ENCODE measurements at places on chromosomes 5 and 9. TPM values are rescaled to one million over a fixed set of nuclear protein-coding genes. Genes with fewer than 3 reads are reported as not detected.

The SLC23A1 gene
- not detected for polyA plus RNA-seq

The PCDHA11 gene
- not detected for polyA plus RNA-seq

The TUSC1 gene
- polyA plus RNA-seq = 13.1 TPM

The PLPPR1 gene
- not detected for polyA plus RNA-seq

- DNase-seq = no peak
Measured at GRCh38 chr5:13524936-13525335, 419.6 kb downstream of the DNAH5 start.

DNA sequence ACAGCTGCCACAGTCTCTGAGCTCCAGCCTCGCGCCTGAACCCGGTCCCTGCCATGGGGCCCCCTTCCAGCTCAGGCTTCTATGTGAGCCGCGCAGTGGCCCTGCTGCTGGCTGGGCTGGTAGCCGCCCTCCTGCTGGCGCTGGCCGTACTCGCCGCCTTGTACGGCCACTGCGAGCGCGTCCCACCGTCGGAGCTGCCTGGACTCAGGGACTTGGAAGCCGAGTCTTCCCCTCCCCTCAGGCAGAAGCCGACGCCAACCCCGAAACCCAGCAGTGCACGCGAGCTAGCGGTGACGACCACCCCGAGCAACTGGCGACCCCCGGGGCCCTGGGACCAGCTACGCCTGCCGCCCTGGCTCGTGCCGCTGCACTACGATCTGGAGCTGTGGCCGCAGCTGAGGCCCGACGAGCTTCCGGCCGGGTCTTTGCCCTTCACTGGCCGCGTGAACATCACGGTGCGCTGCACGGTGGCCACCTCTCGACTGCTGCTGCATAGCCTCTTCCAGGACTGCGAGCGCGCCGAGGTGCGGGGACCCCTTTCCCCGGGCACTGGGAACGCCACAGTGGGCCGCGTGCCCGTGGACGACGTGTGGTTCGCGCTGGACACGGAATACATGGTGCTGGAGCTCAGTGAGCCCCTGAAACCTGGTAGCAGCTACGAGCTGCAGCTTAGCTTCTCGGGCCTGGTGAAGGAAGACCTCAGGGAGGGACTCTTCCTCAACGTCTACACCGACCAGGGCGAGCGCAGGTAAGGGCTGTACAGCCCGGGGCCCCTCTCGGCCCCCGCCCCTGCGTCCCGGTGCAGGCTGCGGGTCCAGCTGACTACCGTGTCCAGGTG is 509 bp downstream of the LVRN start:
- no peak for DNase-seq

DNA sequence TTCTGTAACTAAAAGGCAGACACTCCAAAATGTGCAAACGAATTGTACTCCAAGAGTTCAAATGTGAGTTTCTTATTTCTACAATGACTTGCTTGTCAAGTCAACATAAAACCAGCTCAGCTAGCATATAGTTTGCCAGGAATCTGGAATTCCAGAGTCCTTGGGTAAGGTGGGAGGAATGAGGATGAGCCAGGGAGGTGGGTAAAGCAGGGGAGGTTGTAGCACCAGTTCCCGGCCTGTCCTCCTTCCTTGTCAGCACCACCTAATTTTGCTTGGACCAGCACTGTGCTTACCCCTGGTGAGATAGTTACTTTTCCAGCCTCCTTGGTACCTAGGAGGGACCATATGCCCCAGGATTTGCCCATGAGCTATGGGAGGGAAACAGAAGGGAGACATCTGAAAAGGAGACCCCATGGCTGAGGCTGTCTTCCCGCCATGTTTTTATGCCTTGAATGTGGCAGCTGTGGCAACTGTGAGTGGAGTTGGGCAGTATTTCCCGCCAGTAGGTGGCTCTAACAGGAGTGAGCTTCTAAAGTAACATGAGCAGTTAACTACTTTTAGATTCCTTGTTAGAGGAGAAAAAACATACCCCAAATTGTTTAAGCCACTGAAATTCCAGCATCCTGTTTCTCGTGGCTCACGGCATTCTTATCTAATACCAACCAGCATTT is 302.5 kb downstream of the TENT4A start:
- no peak for DNase-seq

DNA sequence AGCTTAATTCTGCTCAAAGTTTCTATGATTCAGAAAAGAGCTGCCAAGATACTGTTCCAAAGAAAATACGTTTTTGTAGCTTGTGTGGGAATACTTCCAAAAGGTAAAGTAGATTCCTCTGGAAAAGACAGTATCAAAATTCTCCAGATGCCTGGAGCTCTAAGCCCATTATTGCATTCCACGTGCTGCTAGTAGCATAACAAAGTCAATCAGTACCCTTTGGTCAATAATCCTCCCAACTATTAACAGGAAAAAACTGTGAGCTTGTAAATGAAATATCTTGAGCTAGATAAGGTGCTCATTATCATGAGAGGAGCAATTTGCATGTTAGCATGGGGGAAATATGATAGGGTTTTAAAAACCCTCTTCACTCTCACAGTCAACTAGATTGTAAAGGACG is 229.5 kb upstream of the TYRP1 start:
- no peak for DNase-seq

DNA sequence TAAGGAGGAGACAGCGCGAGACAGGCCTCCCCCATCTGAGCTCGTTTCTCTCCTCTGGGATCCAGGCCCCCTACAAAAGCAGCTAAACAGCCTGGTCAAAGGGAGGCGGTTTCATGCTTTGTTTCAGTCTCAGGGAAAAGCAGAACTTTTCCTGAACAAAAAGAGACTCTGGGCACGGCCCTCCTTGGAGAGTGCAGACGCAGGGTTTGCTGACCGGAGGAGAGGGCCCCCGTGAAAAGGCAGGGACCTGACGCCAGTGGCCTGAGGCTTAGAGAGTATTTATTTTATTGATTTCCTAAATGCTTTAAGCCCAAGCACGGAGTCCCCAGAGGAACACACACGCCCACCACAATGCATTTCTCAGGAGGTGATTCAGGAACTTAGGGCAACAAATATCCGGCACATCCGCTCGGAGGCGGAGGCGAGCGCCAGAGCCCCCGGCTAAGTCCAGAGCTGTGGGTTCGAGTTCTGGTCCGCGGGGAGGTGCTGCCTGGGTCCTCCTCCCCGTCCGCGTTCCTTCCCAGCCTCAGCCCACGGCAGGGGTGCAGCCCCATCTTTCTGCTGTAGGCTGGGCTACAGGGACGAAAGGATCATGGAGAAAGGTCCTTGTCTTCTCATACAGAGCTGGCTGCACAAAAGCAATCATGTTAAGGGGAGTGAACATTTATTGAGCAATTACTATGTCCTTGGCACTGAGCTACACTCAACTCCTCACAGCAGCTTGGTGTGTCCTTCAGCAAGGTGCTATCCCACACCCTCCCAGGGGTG is 40.0 kb downstream of the PTGES start:
- no peak for DNase-seq

DNA sequence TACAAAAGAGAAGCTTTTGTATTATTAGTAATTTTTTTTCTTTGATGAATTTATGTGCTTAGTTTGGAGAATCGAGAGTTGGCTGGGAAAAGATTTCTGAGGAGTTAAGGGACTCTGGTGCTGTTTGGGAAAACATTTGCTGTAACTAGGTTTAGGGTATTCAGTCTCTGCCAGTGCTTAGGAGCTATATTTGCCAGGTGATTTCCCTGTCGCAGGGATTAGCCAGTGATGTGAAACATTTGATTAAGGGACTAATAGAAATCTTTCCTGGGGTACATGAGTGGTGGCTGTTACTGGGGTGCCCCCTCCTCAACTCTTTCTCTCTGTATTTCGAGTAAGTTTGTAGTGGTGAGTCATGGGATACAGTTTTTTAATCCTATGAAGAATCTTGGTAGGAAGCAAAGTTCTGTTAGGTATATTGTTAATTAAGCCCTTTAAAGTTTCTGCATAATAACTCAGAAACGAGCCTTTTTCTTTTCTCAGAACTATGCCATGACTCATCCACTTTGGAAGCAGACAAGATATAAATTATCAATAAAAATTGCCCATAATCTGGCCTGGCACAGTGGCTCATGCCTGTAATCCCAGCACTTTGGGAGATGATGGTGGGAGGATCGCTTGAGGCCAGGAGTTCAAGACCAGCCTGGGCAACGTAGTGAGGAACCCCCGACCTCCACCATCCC is 18.6 kb downstream of the RGMB start:
- no peak for DNase-seq

DNA sequence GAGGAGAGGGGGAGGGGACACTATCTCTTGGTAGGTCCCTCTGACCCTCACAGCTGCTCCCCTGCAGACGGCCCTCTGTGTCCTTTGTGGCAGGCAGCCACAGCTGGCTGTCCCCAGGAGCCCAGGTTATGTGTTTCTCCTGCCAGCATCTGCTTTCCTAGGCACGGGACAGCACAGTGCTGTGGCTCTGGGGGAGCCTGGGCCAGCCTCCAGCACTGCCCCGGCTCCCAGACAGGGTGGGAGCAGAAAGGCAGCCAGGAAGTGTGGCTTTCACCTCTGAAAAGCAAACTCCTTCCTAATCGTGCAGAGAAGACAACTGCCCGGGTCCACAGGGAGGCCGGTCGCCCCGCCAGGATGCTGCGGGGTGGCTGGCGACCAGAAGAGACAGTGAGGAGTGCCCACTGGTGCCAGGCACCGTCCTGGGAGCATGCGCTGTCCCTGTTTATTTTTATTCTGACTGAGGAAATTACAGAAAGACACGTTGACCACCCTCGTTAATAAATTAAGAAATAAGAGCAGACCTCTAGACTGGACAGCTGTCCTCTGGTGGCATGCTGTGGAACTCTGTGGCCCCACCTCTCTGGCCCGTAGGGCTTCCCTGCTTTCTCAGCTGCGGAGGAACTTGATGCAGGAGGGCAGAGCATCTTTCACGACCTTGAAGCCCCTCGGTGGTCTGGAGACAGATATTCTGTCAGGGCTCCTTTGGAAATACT is 240.3 kb downstream of the FANCC start:
- DNase-seq = no peak

GRCh38 chr9:128636024-128636390 is 20.6 kb downstream of the DYNC2I2 start:
- peak; percentile 67 for DNase-seq

DNA sequence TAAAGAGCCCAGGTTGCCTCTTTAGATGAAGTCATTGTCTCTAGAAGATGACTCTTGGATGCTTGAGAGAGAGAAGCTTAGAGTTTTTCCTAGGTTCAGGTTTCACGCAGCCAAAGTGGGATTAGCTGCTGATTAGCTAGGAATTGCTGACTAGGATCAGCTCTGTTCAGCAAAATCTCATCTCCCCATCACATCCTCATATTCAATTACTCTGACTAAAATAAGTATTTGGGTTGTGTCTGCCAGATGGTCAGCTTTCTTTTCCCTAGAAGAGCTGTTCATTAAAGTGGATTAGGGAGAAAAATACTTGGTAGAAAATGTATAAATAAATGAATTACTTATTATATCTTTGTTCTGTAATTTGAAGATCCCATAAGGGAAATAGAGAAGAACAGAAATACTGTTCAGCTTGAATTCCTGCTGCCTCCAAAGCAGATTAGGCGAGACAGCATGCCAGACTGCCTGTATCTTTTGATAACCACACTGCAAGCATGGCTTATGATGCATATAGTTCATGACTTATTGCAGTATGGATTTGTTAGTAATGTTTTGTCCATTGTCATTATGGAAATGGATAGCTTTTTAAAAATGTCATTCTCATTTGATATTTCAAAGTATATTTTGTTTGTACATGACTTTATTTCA is 184.8 kb upstream of the CD180 start:
- no peak for DNase-seq

- DNase-seq = no peak
Measured at GRCh38 chr5:135823881-135824280, 10.6 kb upstream of the SLC25A48 start.

- no peak for DNase-seq
Measured at GRCh38 chr5:41371738-41372137, 138.7 kb downstream of the PLCXD3 start.
